Amygdala (tissue), 56 donors: ENCODE measurements at places on chromosomes 12 and 14.

GRCh38 chr12:96822641-96823040, 84.4 kb upstream of the NEDD1 start:
- DNase-seq = no peak

- DNase-seq = no peak
Observed at GRCh38 chr14:103185051-103186029, 62.1 kb downstream of the TNFAIP2 start.

DNA sequence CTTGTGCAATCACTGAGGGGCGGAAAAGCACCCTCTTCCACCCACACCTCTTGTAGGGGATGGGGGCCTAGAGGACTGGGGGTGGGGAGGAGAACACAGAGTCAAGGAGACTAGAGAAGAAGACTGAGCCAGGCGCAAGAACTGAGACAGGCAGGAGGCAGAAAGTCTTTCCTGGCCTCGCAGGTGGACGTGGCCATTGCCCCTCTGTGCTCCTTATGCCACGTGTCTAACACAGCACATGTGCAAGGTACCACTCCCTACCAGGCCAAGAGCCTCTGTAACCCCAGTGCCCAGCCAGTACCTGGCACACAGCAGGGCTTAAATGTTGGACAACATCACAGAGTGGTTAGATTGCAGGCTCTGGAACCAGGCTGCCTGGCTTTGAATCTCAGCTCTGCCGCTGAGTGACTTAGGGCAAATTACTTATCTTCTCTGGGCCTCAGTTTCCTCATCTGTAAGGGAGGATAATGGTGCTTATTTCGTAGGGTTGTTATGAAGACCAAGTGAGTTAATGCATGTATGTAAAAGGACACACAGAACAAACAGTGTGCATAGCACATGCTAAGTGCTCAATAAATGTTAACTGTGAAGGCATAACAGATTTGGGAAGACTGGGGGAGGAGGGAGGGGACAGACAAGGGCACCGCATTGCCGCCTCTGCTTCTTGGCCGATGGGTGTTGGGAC, 1.4 kb upstream of the TAMALIN start:
- DNase-seq = no peak

DNA sequence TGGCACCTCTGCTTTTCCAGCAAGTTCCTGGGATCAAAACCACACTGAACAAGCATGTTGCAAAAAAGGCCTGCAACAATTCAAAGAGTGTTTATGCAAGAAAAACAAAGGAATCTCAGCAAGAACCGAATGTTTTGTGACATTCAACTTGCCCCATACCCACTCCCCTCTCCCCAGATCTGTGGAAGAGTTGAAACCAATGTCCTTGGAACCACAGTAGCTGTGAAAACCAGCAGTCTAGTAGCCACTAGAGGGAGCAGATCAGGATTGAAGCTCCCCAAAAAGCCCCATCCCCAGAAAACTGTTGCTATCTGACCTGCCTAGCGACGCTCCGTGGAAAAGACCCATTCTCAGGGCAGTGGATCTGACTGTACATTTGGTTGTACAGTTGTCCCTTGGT, 27.1 kb downstream of the PRKAB1 start:
- DNase-seq = no peak

DNA sequence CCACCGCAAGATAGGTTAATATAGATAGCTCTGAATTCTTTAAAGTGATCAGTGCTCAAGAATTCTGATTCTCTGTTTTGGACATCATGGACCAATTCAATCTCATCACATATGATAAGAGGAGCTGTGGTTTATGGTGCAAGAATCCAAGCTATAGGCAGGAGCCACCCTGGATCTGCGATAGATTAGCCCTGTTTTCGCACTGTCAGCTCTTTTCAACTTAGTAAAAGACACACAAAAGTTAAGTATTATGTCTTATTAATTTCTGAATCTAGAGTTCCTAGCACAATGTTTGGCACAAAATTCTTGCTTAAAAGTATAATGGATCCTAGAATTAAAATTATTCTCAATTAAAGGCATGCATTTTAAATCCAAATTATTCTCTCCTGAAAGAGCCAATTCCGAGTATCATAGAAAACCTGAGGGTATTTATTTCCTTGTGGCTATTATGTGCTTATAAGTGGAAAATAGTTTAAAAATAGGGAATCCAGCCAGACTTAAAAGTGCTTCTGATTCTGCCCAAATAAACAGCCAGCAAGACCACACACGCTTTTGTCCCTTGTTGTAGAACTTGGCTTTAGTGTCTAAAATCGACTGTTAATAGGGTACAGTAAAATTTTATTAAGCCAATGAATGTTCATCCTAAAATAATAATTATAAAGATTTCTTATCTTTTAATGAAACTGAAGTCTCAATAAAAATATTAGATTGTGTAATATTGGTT, 184.9 kb upstream of the FLRT2 start:
- DNase-seq = no peak

DNA sequence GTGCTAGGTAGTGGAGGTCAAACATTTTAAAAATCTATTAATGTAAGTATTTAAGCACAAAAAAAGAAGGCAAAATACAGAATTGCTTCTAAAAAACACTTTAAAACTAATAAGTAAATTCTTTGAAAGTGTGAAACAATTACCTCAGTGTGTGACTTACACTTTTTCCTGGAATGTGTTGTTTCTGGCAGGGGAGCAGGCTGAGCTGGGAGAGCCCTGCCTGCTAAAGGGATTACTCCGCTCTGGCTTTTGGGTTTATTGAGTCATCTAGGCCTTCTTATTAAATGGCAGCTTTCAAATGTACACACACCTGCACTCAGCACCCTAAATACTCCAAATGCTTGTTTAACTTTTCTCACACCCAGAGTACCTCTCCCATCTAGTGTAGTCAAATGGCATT, 279.8 kb downstream of the AKAP6 start:
- no peak for DNase-seq

DNA sequence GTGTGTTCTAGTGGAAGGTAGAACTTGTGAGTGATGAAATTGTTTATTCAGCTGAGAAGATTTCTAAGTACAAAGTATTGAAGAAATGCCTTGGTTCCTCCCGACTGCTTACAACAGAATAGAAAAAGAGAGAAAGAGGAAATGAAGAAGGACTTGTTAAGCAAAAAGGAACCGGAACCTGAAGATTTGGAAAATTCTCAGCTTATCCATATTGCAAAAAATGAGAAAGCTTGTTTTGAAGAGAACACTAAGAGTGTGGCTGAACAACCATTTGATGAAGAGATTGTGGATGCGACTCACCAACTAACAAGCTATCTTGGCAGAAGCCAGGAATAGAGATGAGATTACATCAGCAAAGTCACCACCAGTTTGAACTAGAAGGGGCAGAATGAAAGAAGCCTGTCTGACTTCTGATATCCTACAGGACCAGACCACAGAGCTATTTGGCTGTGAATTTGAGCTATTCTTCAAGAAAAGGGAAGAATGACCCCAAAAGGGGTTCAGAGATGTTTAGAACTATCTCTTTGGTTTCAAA, 15.1 kb downstream of the NDUFA9 start:
- DNase-seq = no peak

DNA sequence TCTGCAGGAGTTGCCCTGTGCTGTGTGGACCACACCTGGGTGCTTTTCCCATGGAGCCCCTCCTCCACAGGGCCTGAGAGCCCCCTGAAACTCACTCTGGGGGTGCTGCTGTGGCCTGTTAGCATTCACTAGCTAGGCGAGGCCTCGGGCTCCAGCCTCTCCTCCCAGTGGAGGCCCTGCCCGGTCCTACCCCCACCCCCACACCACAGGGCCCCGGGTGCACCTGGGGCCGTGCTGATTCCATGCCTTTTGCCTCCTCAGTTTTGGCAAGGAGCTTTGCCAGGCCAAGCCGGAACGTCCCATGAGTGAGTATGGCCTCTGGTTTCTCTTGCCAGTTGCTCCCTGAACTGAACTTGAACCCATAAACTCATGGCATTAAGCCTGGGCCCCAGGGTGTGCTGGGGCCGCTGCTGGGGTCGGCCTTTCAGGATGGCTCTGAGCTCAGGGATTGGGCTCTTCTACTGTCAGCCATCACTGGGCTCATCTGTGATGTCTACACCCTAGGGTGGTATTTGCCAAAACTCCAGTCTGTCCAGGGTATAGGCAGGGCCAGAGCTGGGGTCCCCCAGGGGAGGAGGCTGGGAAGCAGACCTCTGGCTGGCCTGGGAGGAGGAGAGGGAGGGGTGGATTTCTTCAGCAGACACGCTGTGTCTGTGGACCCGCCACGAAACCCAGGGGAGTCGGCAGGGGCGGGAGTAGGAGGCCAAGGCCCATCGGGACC, 58.7 kb upstream of the TSPAN9 start:
- DNase-seq = no peak

DNA sequence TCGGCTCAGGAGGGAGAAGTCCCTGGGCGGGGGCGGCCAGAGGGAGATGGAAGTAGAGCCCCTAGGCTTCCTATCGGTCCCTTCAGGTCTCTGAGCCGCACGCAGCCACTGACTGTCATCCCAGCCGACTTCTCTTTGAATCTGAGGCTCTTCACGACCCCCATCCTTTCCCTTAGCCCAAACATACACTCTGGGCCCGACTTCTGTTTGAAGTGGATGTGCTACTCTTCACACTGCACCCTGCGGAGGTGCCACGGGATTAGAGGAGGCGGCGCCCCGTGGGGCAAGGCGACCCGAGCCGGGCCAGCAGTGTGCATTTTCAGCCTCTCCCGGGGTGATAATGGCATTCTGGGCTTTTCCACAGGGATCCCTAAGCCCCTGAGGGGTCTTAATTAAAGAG, 6.0 kb upstream of the DACT1 start:
- no peak for DNase-seq

DNA sequence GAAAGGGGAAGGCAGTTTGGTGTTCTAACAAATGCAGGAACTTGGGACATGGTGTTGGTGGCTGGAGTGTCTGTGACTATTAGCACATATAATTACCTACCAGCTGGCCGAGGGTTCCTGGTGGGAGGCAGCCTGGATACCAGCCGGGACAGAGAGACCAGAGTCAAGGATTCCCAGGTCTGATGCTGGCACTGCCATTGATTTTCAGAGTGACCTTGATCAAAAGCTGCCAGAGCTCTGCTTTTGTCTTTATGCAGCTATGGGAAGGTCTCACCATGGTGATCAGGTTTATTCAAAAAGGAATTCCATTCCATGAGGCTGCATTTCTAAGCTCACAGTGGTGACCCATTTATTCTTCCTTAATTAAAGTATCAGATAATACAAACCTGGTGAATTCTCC, 101.0 kb upstream of the PWP1 start:
- no peak for DNase-seq

DNA sequence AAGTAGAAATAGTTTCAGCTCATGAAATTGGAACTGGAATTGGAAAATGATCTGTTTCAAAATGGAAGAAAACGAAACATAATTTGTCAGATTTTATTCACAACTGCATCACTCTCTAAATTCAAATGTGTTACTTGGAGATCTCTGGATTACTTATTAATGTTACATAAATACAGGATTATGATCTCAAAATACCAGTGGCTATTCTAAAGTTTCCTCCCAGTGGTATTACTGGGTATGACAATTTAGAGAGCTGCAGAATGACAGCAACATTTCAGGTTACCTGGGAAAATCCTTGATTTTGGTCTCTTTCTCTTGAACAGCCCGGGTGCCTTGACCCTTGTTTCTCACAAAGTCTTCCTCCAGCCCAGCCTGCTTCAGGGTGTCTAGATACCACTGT, 14.2 kb downstream of the FAM161B start:
- no peak for DNase-seq

DNA sequence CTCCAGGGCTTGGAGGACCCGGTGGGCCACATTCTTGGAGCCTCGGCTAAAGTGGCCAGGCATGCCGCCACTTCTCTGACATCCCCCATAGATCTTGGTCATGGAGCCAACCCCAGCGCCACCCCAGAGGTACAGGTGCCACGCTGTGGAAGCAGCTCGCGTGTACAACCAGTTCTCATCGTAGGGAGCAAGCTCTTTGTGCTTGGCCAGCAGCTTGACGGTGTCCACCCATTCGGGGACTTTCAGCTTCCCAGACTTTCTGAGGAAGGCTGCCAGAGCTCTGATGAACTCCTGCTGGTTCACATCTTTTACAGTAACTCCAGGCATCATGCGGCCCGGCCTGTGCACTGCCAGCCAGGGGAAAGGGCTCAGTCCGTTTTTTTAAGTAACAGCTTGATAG, 29.3 kb upstream of the EAPP start:
- no peak for DNase-seq

DNA sequence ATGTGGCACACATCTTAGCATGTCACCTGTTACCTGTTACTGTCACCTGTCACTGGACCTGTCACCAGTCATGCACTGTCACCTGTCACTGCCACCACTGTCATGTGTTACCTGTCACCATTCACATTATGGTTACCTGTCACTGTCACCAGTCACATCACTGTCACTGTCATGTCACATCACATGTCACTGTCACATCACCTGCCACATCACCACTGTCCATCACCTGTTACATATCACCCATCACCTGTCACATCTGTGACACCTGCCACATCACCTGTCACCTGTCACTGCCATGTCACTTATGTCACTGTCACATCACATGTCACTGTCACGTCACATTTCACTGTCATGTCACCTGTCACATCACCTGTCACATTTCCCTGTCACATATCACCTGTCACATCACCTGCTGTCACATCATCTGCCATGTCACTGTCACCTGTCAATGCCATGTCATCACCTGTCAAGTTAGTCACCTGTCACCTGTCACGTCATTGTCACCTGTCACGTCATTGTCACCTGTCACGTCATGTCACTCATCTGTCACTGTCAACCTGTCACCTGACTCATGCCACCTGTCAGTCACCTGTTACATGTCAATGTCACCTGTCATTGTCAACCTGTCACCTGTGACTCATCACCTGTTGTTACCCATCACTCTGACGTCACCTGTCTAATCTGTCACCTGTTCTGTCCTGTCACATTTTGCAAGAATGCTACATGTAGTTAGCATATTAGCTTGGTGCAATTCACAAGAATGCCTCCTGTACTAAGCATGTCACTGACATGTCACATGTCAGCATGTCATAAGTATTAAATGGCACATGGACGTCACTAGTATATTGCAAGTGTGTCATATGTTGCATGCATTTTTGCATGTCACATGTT, 29.0 kb upstream of the TESC start:
- DNase-seq = no peak

- DNase-seq = no peak
Observed at GRCh38 chr14:68450391-68451120, 342.3 kb downstream of the ZFP36L1 start.

DNA sequence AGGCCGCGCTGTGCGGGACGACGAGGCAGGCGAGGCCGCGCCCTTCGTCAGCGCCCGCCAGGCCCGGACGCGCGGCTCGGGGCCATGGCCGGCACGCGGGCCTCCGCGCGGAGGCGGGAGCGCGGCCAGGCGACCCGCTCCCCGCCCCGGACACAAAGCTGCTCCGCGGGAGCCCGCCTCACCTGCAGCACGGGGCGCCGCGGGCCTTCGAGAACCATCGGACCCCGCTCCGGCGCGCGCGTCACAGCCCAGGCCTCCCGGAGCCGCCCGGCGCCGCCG, 342 bp downstream of the DICER1 start:
- no peak for DNase-seq

- no peak for DNase-seq
Observed at GRCh38 chr14:23345987-23346692, 6.5 kb downstream of the SLC22A17 start.

GRCh38 chr14:26377150-26377549, 220.7 kb downstream of the NOVA1 start:
- no peak for DNase-seq
